ENCODE measurements at places on chromosomes 6 and 20.

DNA sequence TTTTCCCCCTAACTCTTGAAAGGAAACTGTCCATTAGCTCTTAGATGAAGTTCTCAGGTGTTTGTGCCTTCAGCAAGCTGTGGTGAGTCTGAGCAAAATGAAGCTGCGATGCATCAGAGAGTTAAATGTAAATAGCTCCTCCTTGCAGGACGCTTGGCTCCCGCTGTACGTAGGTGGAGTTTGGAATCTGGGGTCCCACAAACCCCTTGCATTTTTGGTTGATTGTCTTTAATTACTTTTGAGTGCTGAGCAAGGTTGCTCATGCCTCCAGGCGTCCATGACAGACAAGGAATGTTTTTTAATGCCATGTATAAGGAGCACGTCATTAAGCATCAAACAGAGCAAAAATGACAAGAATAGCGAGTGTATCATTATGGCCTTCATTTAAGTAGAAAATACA, 300.5 kb downstream of the TFAP2C start:
- DNase-seq = no peak

DNA sequence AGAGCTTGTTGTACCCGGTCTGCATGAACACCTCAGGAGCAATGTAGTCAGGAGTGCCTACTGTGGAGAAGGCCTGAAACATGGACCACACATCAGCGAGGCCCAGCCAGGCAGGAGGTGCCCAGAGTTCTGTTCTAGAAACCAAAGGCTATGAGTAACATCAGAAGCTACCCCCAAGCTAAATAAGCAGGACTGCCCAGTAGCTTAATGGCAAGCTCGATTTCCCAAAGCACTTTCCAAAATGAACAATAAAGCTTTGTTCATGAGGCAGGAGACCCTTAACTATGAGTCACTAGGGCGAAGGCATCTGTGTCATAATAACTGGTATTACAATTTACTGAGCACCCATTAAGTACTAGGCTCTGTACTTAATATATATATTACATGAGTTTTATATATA, 47.4 kb downstream of the STK38 start:
- no peak for DNase-seq

- DNase-seq = no peak
These were observed 100.8 kb downstream of the TULP4 start for GRCh38 chr6:158413028-158413427.

DNA sequence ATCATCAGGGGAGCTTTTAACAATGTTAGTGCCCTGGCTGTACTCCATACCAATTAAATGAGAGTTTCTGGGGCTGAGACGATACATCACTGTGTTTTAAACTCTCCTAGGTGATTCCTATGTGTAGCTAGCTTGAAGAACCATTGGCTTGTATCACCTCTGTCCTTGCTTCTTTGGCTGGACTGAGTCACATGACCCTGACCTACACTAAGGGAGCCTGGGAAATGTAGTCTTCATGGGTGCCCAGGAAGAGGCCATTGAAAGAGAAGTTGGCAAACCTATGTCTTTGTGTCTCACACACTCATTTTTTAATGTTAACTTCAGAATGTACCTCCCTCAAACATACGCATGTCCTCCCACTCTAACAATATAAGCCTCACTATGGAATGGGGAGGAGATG, 506.6 kb downstream of the DHX35 start:
- no peak for DNase-seq

- no peak for DNase-seq
These were observed 430.4 kb downstream of the TBC1D32 start for GRCh38 chr6:120903836-120904235.

DNA sequence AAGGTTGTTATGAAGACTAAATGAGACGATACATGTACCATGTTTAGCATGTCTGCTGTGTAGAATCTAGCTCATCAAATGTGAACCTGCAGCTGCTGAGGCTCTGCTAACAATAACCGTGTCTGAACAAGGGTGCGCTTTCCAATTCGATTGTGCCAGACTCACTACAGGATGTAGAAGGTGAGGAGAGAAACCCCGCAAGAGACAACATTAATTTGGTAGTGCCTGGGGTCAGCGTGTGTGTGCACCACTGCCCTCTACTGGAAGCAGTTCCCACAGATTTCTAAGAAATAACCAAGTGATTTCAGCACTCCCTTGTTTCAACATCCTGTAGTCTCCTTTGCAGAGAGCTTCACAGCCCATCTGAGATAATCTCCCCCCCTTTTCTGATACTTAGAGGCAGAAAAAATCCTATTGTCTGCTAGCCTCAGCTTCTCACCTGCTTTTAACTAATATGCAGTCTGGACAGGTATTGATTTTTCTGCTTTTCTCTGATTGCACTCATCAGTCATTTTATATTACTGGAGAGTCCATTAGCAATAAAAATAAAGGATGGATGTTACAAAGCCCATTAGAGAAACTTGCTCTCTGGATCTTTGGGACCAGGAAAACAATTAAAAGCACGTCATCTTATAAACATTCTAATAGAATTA, 96.7 kb upstream of the BACH2 start:
- peak; percentile 16 for DNase-seq
